AG09319 (cell line): ENCODE measurements at places on chromosomes 6 and 20.

DNA sequence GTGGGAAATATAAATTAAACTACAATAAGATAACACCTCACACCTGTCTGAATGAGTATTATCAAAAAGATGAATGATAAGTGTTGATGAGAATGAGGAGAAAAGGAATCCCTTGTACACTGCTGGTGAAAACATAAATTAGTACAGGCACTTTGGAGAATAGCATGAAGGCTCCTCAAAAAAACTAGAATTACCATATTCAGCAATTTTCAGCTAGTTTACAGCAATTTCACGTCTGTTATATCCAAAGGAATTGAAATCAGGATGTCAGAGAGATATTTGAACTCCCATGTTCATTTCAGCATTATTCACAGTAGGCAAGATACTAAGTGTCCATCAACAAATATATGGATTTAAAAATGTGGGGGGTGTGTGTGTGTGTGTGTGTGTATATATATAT lies 292.6 kb downstream of the CLVS2 start:
- no peak for DNase-seq

DNA sequence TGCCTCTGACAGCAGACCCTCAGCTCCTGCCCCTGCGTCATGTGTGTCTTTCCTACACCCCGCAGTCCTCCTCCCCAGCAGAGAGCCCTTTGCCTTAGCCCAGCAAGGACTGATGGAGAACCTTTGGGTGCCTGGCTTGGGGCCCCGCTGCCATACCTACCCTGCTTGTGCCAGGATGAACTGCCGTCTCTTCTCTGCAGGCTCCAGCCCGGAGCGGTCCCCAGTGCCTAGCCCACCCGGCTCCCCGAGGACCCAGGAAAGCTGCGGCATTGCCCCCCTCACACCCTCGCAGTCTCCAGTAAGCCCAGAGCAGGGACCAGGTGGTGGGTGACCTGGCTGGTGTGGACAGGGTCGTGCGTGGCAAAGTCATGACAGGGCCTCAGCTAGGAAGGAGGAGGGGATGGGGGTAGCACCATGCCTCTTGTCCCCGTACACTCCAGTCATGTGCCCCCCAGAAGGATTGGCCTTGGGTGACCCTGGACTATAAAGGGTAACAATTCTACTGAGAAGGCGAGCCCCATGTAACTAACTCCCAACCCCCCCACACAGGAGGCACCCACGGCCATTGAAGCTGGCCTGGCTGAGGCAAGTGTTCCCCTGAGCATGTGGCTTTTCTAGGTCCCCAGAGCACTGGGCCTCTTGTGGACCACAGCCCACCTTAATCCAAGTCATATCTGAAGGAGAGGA lies 8.3 kb downstream of the HSPA12B start:
- DNase-seq: no peak

DNA sequence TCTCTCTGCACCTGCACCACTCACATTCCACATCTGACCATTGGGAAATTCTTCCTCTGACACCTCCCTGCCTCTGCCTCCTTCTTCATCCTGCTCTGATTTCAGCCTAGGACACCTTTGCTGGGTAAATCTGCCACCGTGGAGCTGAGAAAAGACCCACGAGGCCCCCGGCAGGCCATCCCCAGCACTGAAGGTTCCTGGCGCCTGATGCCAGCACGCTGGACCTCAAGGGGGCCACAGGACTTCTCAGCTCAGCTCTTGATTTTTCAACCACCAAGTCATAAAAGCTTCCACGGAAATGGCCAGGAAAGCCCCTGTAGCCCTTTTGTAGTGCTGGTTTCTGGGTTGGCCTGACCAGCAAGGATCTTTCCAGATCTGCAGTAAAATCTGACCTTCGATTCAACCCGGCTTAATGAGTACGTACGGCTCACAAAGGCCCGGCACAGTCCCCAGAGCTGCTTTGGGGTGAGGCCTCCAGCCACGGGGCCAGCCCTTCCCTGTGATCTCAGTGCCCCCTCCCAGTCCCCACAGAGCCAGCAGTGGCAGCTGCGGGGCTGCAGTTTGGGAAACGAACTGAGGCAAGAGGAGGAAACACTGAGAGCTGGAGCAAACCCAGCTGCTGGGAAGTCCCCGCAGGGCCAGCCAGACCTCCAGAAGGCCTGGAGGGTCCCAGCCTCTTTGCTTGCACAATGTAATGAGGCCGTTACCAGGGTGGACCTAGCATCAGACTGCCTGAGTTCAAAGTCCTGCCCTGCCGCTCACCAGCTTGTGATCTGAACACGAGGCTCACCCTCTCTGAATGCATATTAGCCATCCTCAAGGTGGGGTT lies 157.5 kb downstream of the BMP7 start:
- no peak for DNase-seq

DNA sequence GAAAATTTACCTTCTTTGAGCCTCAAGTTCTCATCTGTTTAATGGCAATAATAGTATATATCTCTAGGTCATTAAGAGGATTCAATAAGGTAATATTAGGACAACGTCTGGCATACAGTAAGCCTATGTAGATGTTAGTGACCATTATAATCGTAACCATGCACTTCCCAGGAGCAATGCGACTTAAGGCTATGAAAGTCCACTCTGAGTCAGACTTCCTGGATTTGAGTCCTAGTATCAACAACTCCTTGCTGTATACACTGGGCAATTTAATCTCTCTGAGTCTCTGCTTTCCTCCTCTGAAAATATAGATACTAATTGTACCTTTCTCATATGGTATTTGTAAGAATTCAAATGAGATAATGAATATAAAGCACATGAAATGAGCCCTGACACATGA lies 168.1 kb upstream of the HDDC2 start:
- no peak for DNase-seq

DNA sequence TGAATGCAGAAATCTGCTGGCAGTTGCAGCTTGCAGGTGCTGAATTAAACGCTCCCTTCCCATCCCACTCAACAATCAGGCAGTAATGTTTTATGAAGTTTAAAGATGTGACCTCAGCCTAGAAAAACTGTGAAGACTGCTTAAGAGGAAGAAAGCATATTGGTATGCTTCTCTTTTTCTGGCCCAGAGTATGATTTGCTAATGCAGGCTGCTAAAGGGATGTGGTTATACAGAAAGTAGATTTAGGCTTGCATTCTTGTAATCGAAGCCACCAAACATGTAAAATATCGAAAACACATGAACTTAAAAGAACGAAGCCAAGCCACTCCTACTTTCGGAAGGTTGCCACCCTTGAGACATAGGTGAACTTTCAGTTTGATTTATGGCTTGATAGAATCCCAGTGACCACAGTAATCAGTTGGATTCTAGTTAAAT lies 40.7 kb downstream of the MAP3K5 start:
- peak; percentile 41 for DNase-seq

GRCh38 chr6:105851606-105852005 lies 234.5 kb upstream of the PRDM1 start:
- no peak for DNase-seq

GRCh38 chr6:155502393-155502792 lies 46.8 kb upstream of the NOX3 start:
- no peak for DNase-seq

GRCh38 chr20:6420336-6420735 lies 297.5 kb upstream of the FERMT1 start:
- no peak for DNase-seq

DNA sequence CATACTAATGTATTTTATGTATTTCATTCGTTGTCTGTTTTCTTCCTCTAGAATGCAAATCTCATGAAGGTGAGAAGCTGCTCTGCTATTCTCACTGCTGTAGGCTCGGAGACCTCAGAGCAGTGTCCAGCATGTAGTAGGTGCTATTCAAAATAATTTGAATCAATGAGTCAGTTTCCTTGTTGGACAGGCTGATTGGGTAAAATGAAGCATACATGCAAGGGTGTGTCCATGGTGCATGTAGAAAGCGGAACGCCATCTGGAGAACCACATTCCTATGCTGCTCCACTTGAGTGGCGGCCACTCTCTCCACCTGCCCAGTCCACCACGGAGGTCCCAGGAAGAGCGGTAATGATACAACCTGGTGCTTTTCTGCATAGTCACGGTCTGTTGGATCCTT lies 412.1 kb downstream of the QKI start:
- DNase-seq: no peak

DNA sequence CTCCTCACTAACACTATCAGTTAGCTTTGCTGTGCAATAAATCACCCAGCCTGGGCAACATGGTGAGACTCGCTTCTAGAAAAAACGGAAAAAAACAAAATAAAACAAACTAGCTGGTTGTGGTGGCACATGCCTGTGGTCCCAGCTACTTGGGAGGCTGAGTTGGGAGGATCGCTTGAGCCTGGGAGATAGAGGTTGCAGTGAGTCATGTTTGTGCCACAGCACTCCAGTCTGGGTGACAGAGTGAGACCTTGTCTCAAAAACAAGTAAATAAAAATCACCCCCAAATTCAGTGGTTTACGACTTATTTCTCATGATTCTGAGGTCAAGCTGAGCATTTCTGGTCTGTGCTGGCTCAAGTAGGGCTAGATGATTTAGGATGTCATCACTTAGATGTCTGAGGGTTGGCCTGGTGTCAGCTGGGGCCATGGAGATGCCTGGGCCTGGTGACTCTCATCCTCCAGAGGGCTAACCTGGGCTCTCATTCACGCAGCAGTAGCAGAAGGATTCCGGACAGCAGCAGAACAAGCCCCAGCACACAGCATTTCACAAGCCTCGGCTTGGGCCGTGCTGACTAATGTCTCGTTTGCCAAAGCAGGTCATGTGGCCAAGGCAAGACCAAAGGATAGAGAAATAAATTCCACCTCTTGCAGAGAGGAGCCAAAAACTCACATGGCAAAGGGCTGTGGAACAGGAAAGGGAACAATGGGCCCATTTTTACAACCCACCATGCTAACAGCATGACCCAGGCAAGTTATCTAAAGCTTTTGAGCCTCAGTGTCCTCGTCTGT lies 32.5 kb downstream of the MGME1 start:
- DNase-seq: peak; percentile 46

- peak; percentile 48 for DNase-seq
These were observed at the start of gene GGT7 for GRCh38 chr20:34872622-34873224. Gene GGT7 (minus strand): TSS chr20:34872856. CDS start chr20:34872815, 41 bp downstream.

- DNase-seq: no peak
These were observed 52.9 kb downstream of the NOX3 start for GRCh38 chr6:155402656-155403304.

DNA sequence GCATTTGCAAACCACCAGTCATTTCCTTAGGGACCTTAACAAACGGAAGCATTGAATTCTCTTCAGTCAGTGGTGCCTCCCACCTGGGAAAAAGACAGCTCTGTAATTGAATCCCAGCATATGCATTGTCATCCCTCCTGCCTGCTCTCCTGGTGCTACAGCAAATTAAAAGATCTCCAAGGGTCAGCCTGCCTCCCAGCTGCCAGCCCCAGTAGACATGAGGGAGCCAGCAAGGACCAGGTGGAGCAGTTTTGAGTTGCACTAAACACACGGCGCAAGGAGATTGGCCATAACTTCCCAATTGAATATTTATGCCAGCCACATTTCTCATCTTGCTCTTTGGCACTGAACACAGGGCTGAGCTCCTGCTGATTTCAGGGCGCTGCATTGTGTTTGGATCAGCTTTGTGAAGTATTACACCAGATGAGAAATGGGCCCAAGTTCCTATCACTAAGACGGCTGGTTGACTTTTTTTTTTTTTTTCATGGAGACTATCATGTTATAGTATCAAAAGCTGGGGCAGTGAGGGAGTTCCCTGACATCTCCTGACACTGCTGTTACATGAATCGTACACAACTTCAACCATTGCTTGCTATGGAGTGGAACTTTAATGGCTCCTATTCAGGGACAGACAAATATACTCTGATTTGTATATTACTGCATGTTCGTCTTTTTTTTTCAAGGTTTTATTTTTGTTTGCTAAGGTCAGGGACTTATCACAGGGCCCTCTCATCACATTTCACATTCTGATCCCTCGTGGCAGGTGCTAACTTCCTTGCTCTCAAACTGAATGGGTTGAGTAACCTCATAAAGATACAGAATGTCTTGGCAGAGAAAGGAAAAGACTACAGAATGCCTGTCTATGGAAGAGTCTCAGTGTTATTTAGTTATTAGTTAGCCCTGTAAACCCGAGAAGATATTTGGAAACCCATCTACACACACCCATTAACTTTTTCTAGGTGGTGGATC lies 191.1 kb downstream of the EYA4 start:
- DNase-seq: no peak

GRCh38 chr6:106939848-106940247 lies 34.7 kb downstream of the CD24 start:
- no peak for DNase-seq

- DNase-seq: peak; percentile 11
These were observed 9.3 kb upstream of the ATG5 start for GRCh38 chr6:106334646-106335448.

DNA sequence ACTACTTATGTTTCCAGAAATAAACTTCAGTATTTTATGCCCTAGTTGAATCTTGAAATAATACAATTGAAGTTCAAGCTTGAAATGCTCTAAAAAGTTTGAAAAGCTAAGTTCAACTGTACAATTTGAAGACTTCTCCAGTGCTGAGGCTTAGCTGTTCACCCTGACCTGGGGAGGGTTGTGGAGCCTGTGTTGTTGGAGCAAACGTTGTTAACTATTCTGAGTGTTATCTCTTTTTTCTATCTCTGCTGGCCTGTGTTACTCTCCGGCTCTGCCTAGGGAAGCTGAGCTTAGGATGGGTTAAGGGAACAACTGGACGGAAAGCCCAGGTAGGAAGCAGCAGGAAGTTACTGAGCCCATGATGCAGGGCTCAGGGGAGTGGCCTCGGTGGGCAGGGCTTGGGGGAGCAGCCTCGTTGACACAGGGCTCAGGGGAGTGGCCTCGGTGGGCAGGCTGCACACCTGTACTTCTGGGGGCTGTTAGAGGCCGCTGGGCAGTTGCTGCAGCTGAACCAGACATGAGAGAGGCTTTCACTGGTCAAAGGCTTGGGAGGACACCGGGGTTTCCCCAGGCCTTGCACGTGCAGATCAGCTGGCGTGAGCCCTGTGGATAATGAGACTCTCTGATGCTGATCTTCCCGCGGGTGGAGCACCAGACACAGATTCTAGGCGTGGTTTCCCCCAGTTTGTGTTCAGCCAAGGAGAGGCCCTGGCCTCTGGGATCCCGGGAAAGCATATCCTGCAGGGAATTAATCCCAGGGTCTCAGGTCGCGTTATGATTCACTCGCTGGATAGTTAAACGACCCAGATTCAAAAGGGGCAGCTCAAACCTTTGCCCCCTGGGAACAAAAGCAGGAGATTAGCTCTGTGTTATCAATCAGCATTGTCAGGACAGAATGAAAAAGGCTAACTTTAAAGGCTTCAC lies 58.9 kb downstream of the ERMARD start:
- DNase-seq: no peak

DNA sequence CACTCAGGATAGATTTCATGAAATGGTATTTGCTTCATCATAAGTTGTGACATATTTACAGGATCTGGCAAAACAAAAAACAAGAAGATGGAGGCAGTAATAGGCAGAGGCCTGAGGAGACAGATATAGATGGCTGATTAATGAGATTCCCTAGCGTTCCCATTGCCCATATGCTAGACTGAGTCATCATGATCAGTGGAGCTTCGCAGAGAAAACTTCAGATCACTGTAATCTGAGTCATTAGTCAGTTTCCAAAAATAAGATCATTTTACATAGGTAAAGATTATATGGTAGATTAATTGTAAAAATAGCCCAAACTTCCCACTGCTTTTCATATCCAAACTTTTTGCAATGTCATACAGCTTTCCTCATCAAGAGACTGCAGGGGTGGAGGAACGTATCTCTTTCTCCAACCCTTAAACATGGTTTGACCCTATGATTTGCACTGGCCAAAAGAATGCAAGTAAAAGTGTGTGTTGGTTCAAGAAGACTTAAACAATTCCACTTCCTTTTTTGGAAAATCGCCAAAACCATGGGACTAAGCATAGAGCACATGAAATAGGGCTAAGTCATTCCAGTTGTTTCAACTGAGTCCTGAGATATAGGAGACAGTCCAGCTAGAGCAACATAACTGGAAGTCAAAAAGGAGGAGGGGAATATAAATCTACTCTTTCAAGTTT lies 626.0 kb downstream of the RNF144B start:
- DNase-seq: no peak

- DNase-seq: no peak
These were observed 139.3 kb upstream of the FOXA2 start for GRCh38 chr20:22723659-22724058.
